GM06990 (cell line): ENCODE measurements at places on chromosomes 4 and X.
A peak's percentile ranks its signal among the peaks of the same experiment; 100 is the strongest.

DNA sequence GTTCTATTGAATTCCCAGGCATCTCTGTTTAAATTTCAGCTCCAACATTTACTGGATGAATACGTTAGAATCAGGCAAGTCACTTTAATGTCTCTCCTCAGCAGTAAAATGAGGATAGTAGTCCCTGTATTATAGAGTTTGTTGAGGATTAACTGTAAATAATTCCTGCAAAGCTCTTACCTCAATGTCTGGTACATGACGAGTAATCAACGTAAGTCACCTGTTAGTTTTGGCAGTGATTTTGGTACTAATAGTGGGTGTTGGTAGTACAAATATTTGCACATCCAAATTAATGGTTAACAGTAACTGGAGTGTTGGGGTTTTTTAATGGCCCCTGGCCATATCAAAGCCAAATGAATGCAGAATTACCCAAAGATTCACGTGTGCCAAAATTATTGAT is 189.8 kb upstream of the GALNT7 start:
- DNase-seq = no peak

GRCh38 chrX:152020888-152021287 is 46.4 kb upstream of the GABRE start:
- DNase-seq = no peak

DNA sequence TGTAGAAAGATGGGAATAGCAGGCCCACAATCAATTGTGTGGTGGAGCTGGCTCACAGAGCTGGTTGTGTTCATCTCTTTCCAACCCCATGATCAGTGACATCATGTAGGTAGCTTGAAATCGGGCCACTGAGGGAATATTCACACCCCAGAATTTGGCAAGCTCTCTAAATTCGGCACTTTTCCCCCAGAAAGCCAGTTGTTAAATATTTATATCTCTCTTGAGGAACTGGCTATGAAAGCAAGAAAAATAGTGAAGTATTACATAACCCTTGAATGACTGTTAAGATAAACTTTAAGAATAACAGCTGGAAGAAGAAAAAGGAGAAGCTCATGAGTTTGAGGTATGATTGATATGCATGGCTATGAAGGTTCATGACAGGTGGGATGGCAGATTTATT is 38.9 kb downstream of the GPRIN3 start:
- no peak for DNase-seq

DNA sequence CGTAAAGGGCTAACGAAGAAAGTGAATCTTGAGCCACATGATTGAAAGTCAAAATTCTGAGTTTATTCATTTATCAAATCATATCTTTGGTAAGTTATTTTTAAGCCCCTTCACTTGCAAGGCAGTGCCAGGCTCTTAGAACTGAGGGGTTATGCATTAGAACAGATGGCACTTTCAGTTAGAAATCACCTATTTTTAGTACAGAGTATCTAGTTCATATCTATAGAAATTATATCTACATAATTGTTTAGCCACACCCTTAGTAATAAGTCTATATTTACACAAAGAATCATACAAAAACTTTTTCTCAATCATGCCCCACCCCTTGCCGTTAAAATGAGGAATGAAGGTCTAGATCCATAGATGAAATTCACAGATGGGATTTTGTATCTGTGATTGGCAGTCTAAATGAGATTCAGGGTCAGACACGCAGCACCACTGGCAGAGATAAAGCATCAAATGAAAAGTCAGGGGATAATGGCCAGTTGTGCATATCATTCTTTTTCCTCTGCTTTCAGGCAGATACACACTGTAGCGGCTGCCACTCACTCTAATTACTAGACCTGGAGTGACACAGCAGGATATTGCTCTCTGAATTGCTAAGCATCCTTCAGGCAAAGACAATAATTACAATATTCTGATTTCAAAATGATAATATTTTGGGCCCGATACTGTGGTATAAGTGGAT is 440.5 kb downstream of the MAPK10 start:
- DNase-seq = no peak

DNA sequence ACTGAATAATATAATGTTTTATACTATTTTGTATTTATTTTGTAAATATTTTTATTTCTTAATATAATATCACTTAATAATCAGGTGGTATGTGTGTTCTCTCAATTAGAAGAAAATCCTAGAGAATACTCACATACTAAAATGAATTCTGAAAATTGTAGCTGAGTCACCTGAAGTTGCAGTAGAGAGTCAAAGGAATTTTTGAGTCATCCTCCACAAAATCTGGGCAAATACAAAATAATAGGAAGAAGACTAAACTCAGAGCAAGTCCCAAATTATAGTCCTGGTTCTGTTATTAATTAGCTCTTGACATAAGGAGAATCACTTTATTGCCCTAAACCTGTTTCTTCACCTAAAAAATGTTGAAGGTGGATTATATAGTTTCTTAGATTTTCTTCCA is 57.8 kb downstream of the SPATA4 start:
- DNase-seq = no peak

GRCh38 chrX:2627272-2627867 is 63.7 kb upstream of the CD99 start:
- peak; percentile 19 for DNase-seq

DNA sequence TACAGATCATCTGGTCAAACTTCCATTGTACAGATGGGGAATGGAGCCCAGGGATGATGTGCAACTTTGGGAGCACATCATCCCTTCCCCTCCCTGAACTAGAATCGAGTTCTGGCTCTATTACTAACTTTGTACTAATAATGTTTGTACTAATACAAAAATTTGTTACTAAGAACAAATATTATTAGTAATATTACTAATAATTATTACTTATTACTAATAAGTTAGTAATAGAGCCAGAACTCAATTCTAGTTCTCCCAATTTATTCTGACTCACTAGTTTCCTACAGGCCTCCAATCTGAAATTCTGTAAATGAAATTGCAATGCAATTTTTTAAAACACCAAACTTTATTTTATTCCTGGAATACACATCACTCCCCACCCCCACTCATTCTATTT is 47.9 kb upstream of the CD40LG start:
- DNase-seq = no peak

- no peak for DNase-seq
These were observed 89.0 kb upstream of the BMPR1B start for GRCh38 chr4:94668724-94669123.

GRCh38 chr4:2487632-2488031 is 18.7 kb downstream of the RNF4 start:
- DNase-seq = no peak
